ENCODE measurements at places on chromosomes 16 and 17.

GRCh38 chr16:78879011-78879410, 721.5 kb downstream of the MAF start:
- DNase-seq: no peak

- no peak for DNase-seq
Observed at GRCh38 chr16:48965386-48965785, 316.3 kb downstream of the CBLN1 start.

DNA sequence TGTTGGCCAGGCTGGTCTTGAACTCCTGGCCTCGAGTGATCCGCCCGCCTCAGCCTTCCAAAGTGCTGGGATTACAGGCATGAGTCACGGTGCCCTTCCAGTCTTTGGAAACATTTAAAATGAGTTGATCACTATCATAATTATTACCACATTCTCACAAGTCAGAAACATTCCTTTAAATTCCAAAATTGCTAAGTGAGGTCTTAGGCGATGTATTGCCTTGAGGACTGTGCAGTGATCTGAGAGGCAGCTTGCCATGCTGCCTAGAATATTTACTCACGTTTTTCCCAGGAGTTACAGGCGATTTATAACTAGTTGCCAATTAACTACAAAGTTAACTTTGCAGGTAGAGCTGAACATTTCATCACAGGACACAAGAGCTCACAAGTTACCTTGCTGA, 5.7 kb upstream of the ATXN1L start:
- no peak for DNase-seq

DNA sequence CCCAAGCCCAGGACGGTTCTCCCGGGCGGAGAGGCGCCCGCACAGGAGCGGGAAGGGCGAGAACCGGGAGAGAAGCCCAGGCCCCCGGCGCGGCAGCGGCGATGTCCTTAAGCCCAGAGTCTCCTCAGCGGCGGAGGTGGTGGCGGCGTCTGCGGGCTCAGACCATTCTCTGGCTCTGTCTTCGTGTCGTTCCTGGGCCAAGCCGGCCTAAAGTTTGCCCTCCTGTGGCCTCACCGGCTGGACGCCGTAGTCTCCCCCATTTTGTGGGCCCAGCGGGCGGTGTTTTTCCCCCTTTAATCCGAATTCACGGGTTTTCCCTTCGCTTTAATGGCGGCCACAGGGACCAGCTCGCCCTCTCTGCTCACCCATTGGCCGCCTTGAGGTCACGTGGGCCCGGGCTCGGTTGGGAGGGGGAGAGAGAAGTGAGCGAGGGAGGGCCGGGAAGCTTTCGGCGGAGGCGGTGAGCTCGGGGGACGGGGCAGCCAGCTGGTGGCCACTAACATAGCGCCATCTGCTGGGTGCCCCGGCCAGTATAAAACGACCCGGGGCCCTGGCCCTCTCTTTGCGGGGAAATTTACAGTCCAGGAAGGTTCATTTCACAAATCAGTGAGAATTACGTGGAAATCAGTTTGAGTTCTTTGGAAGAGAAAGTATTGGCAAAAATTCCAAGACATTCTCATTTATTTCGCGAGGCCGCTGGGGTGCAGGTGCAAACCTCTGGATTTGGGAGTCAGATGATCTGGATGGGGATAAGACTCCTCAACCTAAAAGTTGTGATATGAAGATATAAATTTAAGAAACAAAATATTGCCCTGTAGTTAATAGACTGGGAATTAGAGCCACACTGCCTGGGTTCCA, 762 bp upstream of the MED13 start:
- DNase-seq: peak; percentile 96

DNA sequence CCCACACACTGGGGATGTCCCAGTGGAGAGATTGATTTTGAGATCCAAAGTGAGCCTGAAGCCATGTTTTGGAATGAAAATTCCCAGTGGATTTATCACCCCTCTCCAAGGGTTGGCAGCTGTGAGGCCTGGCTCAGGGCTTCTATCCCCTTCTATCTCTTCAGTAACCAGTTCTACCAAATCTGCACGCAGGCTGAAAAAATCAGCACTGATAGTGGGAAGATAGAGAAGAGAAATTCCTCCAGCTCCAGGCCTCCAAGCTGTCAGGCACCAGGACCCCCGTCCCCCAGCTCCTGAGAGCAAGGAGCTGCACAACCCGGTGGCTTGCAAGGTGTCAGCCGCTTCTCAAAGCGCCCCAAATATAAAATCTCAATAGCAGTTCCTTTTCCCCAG, 1.0 kb downstream of the FLOT2 start:
- no peak for DNase-seq

DNA sequence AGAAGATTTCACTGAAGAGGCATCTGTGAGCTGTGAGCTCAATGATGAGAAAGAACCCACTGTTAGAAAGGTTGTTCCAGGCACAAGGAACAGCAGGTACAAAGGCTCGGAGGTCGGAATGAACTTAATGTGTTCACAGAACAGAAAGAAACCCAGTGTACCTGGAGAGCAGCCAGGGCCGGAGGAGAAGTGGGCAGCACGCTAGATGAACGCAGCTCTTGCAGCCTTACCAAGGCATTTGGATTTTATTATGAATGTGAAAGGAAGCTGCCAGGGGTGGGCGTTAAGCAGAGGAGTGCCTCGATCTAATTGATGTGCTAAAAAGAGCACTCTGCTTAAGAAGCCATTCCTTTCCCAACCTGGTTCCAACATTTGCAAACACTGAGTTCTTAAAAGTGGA, 19.0 kb downstream of the EEF2K start:
- no peak for DNase-seq

DNA sequence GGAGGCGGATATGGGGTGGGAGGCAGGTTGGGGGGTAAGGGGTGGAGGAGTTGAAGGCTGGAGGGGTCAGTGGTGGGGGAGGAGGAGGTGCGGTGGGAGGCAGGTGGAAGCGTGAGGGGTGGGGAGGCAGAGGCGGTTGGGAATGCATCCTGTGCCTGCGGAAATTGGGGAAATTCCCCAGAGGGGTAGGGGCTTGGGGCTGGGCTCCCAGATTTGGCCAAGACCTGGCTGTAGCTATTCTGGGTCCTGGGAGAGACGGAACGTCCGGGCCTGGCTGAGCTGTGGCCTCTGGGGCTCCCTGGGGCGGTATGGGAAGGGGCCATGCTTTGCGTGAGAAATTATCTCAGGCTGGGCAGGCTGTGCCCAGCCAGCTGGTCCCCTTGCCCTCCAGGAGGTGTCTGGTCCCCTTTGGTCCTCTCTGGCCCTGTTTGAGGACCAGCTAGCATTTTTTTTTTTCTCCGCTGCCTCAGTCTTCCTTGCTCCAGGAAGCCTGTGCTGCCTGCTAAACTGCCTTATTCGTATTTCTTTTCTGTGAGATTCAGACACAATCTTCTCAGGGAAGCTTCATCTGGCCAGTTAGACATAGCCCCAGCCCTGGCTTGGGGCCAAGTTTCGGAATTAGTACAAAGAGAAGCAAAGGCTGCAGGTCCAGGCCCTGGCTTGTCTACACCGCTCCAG, 7.3 kb upstream of the TRPV2 start:
- DNase-seq: no peak

GRCh38 chr17:17411692-17412091, 65.1 kb upstream of the MED9 start:
- no peak for DNase-seq

- DNase-seq: no peak
Observed at GRCh38 chr17:73309727-73310596, 1.8 kb downstream of the CDC42EP4 start.

GRCh38 chr17:28975031-28975430, 23.7 kb upstream of the PHF12 start:
- DNase-seq: no peak

GRCh38 chr16:57727610-57728009, 8.0 kb upstream of the KATNB1 start:
- DNase-seq: no peak

DNA sequence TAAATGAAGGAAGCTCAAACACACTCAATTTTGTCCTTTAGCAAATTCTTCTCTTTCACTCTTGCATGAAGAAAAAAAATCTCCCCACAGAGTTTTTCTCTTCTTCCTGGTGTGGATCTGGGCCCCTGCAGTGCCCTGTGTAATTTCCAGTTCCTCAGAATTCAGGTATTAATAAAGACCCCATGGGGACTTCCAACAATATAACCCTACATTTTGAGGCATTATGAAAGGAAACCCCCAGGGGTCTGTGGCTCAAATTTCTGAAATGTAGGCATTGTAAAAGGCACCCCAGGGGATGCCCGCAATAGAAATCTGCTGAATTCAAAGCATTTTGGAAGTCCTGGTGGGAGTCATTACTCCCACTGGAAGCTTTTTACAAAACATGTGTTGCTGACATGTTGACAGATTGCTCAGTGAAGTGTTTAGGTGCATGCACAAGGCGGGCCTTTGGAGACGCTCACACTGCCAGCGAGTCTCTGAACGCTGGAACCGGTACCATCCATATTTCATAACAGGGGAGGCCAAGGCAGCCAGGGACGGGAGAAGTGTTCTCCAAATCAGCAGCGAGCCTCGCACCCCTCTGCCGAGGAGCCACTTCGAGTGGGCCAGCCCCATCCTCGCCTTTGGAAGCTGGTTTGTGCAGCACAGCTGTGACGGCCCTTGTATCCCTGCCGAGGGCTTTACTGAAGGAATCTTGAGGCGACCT, 154.0 kb downstream of the ZNF423 start:
- no peak for DNase-seq

Measured in stimulated activated CD4-positive, alpha-beta T cell treated with anti-CD3 and anti-CD28 coated beads, Interleukin-1b, Interleukin-23, amount 100 ng/mL, for 1 hour (primary cell).